Central memory CD8-positive, alpha-beta T cell (primary cell): ENCODE measurements at places on chromosomes 4 and X.

DNA sequence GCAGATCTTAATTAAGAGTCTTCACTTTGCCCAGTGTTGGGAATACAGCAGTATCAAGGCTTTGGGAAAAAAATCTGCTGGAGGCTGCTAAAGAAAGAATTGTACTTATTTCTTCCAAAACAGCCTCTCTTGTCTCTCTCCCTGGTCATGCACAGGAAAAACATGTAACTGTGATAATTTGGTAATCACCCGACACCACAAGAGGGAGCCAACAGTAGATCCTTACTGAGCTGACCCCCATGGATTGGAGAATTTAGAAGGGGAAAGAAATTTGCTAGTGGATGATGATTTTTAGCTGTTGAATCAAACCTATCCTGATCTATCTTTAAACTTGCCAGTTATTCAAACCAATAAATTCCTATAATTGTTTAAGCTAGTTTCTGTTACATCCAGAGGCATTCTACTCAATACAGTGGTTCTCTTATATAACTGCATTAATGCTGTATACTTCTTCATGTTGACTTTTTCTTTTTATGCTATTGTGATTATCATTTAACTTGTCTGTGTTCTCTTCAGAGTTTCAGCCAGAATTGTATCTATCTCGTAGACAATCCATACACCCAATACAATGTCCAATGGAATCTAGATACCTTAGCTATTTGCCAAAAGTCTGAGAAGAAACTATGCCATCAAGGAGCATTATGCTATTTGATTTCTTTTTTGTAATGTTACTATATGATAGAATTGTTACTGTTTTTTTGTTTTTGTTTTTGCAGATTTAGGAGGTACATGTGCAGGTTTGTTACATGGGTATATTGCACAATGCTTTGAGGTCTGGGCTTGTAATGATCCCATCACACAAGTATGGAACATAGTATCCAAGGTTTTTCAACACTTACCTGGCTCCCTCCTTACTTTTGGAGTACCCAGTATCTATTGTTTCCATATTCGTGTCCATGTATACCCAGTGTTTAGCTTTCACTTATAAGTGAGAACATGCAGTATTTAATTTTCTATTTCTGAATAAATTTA lies 31.3 kb upstream of the ARHGEF38 start:
- DNase-seq, result no peak

DNA sequence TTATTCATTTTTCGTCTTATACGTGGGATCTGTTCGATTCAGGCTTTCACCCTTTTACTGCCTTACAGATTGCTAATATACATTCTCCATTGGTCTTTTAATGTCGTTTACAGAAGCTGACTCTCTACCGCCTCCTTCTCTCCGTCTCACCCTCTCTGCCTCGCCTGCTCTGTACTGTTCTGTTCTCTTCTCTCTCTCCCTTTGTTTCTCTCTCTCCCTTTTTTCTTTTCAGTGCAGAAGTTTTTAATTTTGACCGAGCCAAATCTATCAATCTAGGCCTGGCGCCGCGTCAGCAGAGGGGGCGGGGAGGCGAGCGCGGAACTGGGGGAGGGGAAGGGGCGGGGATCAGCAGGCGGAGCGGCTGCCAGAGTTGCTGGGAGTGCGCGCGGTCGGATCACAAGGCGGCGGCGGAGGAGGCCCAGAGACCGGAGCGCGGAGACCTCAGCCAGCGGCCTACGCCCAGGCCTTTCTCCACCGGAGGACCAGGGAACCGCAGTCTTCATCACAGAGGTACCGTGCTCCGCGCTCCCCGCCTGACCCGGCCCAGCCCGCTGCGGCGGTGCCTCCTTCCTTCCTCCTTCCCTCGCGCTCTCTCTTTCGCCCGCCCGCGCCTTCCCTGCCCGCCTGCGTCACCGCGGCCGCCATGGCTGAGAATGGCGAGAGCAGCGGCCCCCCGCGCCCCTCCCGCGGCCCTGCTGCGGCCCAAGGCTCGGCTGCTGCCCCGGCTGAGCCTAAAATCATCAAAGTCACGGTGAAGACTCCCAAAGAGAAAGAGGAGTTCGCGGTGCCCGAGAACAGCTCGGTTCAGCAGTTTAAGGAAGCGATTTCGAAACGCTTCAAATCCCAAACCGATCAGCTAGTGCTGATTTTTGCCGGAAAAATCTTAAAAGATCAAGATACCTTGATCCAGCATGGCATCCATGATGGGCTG lies at the start of gene UBQLN2:
TSS of gene UBQLN2 (plus strand) at position 397 of the 931 bp plus-strand sequence. CDS start at position 644, 247 bp downstream.
- peak; percentile 54 for DNase-seq

- DNase-seq, result no peak
Measured at GRCh38 chr4:150342945-150343344, 239.0 kb upstream of the MAB21L2 start.

- no peak for DNase-seq
Measured at GRCh38 chr4:53709693-53710092, 118.4 kb upstream of the LNX1 start.

GRCh38 chrX:16213961-16214360 lies 46.7 kb downstream of the MAGEB17 start:
- no peak for DNase-seq
